Neural crest cell (in vitro differentiated cells): ENCODE measurements at places on chromosomes 1 and 21. TPM values are rescaled to one million over a fixed set of nuclear protein-coding genes. Genes with fewer than 3 reads are reported as not detected.

DNA sequence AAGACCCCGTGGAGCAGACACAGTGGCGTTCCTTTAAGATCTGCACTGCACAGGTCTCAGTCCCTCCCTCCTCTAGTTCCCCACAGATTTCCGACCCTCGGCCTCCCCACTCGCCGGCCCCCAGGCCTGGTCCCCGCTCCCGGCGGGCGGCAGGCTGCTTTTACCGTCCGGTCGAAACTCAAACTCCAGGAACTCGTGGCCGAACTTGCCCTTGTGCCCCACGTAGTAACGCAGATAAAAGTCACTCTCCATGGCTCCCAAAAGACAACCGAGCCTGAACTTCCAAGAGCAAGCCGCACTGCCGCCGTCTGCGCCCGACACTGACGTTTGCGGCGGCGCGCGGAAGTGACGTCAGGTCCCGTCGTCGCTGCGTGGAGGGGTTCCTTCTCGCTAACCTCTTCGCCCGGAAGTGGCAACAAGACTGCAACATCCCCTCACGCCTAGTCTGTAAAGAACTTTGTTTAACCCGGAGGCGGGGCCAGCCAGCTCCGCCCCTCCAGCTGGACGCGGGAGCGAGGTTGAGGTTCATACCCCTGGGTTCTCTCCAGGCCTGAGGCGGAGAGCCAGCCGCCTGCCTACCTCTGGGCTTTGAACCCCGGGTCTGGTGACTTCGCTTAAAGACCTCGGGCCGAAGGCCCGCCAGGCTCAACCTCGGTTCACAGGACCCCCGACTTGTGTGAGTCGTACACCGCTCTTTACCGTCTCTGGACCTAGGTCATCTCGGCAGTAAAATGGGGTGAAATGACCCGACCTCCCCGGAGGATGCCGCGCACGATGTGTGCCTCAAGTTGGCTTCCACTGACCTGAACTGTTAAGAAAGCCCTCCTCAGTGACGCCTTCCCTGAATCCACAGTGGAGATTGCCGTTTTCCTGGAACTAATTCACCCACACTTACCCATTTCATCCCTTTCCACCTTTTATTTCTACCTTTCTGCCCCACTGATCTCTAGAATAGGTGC lies at the start of gene MAGOH:
Gene MAGOH, minus strand, starts transcription at position 322 of the 959 bp plus-strand sequence. Its CDS starts 70 bp downstream, at position 252.
- peaks cover 2% of the 10 kb centered on the region for H3K27me3 ChIP-seq
- DNase-seq: peak; percentile 92
- H3K4me1 ChIP-seq: peaks cover 29% of the 10 kb centered on the region
- peaks cover 2% of the 10 kb centered on the region for H3K36me3 ChIP-seq
- peak within 1 kb of the TSS; percentile 98 for H3K27ac ChIP-seq

DNA sequence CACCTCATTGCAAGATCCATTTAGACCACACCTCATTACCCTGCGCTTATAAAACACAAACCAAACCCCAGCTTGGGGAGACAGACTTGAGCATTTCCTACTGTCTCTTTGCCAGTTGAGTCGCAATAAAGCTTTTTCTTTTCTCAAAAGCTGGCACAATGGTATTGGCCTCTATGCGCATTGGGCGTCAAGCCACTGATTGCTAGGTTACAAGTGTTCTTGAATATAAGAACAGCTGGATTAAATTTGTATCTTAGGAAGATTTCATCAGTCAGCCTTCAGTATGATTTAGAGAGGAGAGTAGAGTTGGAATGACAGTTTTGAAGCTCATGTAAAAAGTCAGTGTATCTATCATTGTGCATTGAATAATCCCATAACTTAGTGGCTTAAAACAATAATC lies 84.9 kb upstream of the RAB4A start:
- no peak overlapping the region for H3K27ac ChIP-seq
- no peak overlapping the region for H3K4me3 ChIP-seq
- no peaks in the 10 kb centered on the region for H3K27me3 ChIP-seq
- no peaks in the 10 kb centered on the region for H3K4me1 ChIP-seq
- H3K36me3 ChIP-seq: no peaks in the 10 kb centered on the region
- no peak for DNase-seq

The CHODL gene
- total RNA-seq: 0.96 and 0.98 TPM in 2 replicates

The AXDND1 gene
- 0.64 and 0.86 TPM in 2 replicates for total RNA-seq

The LRRC71 gene
- total RNA-seq: not detected in 2 replicates

DNA sequence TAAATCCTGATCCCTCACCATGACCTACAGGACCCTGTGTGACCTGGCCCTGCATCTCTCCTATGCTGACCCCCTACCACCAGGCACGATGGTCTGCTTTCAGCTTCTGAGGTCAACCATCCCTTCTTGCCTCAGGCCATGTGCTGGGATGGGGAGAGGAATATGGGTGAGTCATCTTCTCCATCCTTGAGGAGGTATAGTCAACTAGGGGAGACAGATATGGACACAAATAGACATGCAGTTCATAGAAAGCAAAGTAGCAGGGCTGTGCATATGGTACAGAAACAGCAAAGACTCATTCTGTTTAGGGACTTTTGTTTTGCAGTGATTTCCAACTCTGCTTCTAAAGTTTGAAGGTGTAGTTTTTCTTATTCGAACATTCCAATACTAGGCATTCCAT lies 250.8 kb upstream of the FGGY start:
- H3K4me1 ChIP-seq: no peaks in the 10 kb centered on the region
- H3K4me3 ChIP-seq: no peak overlapping the region
- H3K27me3 ChIP-seq: no peaks in the 10 kb centered on the region
- H3K27ac ChIP-seq: no peak overlapping the region
- no peaks in the 10 kb centered on the region for H3K36me3 ChIP-seq
- no peak for DNase-seq

GRCh38 chr1:204950353-204951001 lies 79.8 kb downstream of the NFASC start:
- no peak for DNase-seq
- H3K27me3 ChIP-seq: peaks cover under 1% of the 10 kb centered on the region
- peak overlapping the region; percentile 38 for H3K4me3 ChIP-seq
- peaks cover 10% of the 10 kb centered on the region for H3K4me1 ChIP-seq

DNA sequence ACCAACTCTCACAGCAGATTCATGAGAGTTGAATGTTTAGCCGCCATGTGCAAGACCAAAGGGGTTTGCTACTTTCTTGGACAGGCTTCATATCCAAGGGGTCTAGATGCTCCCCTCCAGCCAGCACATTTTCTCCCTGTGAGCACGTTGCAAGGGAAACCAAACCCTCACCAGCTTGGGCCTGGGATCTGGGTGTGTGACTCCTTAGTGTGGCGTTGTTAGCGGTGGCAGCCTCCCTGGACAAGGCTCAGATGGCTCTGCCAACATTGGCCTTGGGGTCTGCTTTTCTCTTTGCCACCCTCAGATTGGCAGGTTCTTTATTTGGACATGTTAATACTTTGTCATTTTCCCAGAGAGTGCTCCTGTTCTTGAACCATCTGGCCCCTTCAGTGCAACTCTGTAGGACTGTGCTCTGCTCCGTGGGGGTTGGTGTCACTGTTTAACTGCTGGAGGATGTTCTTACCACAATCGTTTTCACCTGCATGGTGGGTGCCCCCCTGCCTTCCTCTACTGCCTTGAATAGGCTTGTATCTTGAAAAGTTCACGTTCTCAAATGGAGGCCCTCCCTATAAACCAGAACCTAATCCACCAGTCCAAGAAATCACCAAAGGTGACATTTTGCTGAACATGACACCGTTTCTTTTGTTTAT lies 13.4 kb downstream of the ABCG1 start:
- peaks cover 18% of the 10 kb centered on the region for H3K27me3 ChIP-seq
- no peak overlapping the region for H3K4me3 ChIP-seq
- peaks cover 55% of the 10 kb centered on the region for H3K4me1 ChIP-seq
- DNase-seq: no peak
- H3K36me3 ChIP-seq: no peaks in the 10 kb centered on the region

The SLFNL1 gene
- 0.37 and 0.64 TPM in 2 replicates for total RNA-seq

GRCh38 chr1:50700214-50700613 lies 259.9 kb downstream of the FAF1 start:
- no peaks in the 10 kb centered on the region for H3K36me3 ChIP-seq
- peak overlapping the region; percentile 76 for H3K4me3 ChIP-seq
- DNase-seq: peak; percentile 4
- H3K4me1 ChIP-seq: peaks cover 56% of the 10 kb centered on the region
- no peaks in the 10 kb centered on the region for H3K27me3 ChIP-seq
- peak overlapping the region; percentile 80 for H3K27ac ChIP-seq

The KLHL17 gene
- total RNA-seq: 41.5 and 43.9 TPM in 2 replicates

DNA sequence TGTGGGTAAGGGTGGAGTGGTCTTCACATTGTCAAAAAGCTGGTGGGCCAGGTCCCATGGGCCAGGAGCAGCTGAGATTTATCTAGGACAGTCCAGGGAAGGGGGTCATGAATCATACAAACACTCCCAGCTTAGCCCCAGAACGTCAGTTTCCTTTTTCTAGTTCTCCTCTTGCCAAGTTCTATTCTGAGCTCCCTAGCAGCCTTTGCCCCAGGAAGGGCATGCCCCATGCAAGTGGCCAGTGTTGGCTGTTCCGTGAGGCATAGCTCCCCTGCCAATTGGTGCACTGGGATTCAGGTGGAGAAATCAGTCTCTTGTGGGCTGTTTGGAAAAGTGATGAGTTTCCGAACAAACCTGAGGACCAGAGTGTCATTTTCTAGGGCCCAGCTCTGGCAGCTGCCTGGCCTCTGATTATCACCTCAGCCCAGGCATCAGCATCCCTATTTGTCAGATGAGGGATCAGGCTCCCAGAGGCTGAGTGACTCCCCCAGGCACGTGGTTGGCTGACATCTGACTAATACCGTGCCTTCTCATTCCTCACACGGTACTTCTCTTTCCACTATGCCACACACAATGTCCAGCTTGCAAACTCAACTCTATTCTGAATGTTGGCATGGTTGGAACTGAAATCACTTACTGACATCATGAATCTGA lies 14.2 kb upstream of the MYOM3 start:
- no peaks in the 10 kb centered on the region for H3K4me1 ChIP-seq
- no peak for DNase-seq
- no peak overlapping the region for H3K27ac ChIP-seq

The IGSF8 gene
- 27.5 and 28.4 TPM in 2 replicates for total RNA-seq

DNA sequence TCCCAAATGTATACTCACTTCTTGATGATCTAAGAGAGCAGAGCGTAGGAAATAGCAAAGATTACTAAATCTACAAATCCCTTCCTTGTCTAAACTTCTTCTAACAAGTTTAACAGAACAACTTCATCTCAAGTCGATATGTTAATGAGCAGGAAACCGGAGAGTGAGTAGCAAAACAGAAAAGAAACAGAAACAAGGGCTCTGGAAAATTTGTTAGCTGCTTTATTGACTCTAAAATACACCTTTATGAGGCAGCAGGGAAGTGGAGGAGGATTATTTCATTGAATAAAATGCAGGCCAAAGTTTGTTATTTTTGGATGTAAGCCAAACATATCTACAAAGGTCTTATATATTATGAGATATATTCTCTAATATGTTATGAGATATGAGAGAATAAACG lies 192.4 kb downstream of the LRRIQ3 start:
- H3K4me1 ChIP-seq: no peaks in the 10 kb centered on the region
- H3K27me3 ChIP-seq: no peaks in the 10 kb centered on the region
- no peak for DNase-seq
- H3K27ac ChIP-seq: no peak overlapping the region

DNA sequence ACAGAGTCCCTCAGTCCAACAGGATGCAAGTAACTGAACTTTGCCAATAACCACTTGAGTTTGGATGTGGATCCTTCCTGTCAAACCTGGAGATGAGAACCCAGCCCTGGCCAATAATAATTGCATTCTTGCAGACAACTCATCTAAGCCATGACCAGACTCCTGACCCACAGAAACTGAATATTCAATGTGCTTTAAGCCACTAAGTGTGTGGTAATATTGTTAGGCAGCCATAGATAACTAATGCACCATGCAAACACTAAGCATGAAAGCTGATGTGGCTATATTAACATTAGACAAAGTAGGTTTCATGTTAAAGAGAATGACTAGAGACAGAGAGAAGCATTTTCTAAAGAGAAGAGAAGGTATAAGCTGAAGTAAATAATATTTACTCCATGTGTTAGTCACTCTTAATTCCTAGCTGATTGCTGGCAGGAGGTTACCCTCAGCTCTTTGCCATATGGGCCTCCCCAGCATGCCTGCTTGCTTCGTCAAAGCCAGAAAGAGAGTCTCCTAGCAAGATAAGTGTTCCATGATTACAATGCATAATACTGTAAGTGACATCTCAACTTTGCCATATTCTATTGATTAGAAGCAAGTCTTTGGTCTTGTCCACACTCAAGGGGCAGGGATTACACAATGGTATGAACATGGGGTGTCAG lies 276.4 kb upstream of the PLXNA2 start:
- H3K27ac ChIP-seq: no peak overlapping the region
- no peaks in the 10 kb centered on the region for H3K4me1 ChIP-seq
- no peaks in the 10 kb centered on the region for H3K27me3 ChIP-seq

The RNF207 gene
- total RNA-seq: 3.8 and 4.9 TPM in 2 replicates

DNA sequence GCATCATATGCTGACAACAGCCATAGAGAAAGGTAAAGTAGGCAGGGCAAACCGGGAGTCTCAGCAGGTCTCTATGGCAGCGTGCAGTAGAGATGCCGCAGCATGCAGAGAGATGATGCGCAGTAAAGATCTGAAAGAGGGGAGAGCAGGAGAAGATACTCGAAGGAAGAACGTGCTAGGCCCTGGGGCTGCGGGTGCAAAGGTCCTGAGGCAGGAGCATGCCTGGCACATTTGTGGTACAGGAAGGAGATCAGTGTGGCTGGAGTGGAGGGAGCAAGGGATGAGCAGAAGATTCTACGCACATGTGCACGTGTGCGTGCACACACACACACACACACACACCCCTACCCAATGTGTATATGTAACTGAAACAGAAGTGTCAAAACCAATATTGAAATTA lies 45.0 kb downstream of the ARHGEF10L start:
- no peak for DNase-seq
- peaks cover 66% of the 10 kb centered on the region for H3K4me1 ChIP-seq
- H3K4me3 ChIP-seq: no peak overlapping the region

GRCh38 chr1:63317817-63318152 lies 4.6 kb upstream of the FOXD3 start:
- H3K27ac ChIP-seq: no peak overlapping the region
- H3K27me3 ChIP-seq: peaks cover 87% of the 10 kb centered on the region
- no peak for DNase-seq
- H3K4me1 ChIP-seq: peaks cover 50% of the 10 kb centered on the region
- peak overlapping the region; percentile 72 for H3K4me3 ChIP-seq
- H3K36me3 ChIP-seq: peaks cover 4% of the 10 kb centered on the region

- no peaks in the 10 kb centered on the region for H3K27me3 ChIP-seq
- H3K36me3 ChIP-seq: no peaks in the 10 kb centered on the region
- no peak for DNase-seq
- no peak overlapping the region for H3K4me3 ChIP-seq
Observed at GRCh38 chr1:61976566-61976965, 218.1 kb upstream of the L1TD1 start.

- H3K27me3 ChIP-seq: peaks cover 13% of the 10 kb centered on the region
- H3K4me1 ChIP-seq: peaks cover 39% of the 10 kb centered on the region
- H3K27ac ChIP-seq: no peak overlapping the region
- H3K36me3 ChIP-seq: no peaks in the 10 kb centered on the region
- DNase-seq: no peak
Observed at GRCh38 chr1:207026104-207026534, 6.4 kb downstream of the C1orf116 start.

The LMOD1 gene
- 0.19 and 0.39 TPM in 2 replicates for total RNA-seq

The SYNJ1 gene
- 10.7 and 11.1 TPM in 2 replicates for total RNA-seq

The SELENBP1 gene
- 35.9 and 36.2 TPM in 2 replicates for total RNA-seq

- H3K36me3 ChIP-seq: no peaks in the 10 kb centered on the region
- no peak overlapping the region for H3K27ac ChIP-seq
- no peaks in the 10 kb centered on the region for H3K27me3 ChIP-seq
- no peaks in the 10 kb centered on the region for H3K4me1 ChIP-seq
- H3K4me3 ChIP-seq: no peak overlapping the region
- no peak for DNase-seq
Observed at GRCh38 chr21:38272215-38272614, 15.4 kb downstream of the KCNJ15 start.

The SEC16B gene
- 1.4 and 2.1 TPM in 2 replicates for total RNA-seq
